MCF 10A (cell line): ENCODE measurements at places on chromosomes 5 and 9.

GRCh38 chr9:18347386-18348082, 126.4 kb upstream of the ADAMTSL1 start:
- peak; percentile 63 for DNase-seq

GRCh38 chr5:39371367-39371635, 7.0 kb upstream of the C9 start:
- no peak for DNase-seq

GRCh38 chr5:113142186-113142585, 165.6 kb downstream of the DCP2 start:
- no peak for DNase-seq

- no peak for DNase-seq
Measured at GRCh38 chr5:91061946-91062562, 321.1 kb downstream of the ARRDC3 start.

- DNase-seq = no peak
Measured at GRCh38 chr5:180474569-180474968, 19.6 kb upstream of the CNOT6 start.

DNA sequence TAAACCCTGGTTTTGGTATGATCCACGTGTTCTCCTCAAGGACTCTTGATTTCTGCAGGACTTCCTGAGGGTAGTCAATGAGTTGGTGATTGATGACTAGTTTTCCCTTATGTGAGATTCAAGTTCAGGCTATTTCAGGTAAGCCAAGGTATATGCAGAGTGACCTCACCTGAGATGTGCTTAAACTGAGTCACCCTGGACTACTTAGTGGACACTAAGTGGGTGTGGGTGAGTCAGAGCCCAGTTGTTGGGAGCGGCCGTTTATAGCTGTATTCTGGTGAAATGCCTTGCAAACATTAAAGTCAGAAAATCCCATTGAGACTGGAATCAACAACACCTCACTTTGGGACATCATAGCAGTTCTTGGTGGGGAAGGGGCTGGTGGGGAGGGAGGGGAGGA, 62.9 kb downstream of the SLC28A3 start:
- peak; percentile 75 for DNase-seq

DNA sequence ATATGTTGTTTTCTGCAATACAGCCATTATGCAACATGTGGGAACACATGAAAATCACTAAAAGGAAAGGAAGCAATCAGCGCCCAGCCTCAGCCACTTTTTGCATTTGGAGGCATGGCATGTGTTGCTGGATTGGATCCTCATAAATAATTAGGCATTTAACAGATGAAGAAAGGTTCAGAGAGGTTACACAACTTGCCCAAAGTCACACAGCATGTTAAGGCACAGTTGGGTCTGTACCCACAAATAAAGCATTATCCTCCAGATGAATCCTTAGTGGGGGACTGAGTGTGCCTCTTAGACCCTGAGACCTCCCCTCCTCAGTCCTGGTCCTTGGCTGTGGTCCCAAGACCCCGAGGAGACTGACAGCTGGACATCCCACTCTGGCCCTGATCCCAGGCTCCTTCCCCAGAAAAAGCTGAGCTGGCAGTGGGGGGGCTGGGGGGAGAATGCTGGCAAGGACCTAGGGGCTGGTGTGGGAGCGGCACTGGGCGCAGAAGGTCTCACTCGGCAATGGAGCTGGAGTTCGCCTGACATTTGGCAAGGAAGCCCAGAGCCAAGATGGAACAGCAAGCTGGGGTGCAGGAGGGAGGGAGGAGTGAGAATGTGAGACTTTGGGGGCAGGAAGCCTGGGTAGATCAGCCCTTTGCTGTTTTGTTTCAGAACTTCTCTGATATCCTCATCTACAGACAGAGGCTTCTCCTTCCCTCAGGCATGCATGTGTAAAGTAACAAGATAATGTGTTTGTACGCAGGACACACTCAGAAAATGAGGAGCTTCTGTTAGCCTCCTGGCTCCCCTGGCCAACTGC, 6.9 kb upstream of the AKNA start:
- DNase-seq = no peak

- DNase-seq = no peak
Measured at GRCh38 chr9:90204128-90204831, 438.3 kb downstream of the DIRAS2 start.

- DNase-seq = peak; percentile 20
Measured at GRCh38 chr5:173928871-173929574, 40.9 kb downstream of the CPEB4 start.
